Fibroblast of skin of right quadriceps (primary cell): ENCODE measurements at places on chromosomes 13 and 19.

DNA sequence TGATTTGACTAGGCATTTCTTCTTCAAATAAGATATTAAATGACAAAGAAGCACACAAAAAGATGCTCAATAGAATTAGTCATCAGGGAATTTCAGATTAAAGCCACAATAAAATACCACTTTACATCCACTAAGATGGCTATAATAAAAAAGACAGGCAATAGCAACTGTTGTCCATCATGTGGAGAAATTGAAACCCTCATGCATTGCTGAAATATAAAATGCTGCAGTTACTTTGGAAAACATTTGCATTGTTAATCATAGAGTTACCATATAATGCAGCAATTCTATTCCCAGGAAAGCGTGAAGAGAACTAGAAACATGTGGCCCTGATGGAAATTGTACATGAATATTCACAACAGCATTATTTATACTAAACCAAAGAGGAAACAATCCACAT lies 605.5 kb upstream of the SLITRK1 start:
- DNase-seq: no peak

DNA sequence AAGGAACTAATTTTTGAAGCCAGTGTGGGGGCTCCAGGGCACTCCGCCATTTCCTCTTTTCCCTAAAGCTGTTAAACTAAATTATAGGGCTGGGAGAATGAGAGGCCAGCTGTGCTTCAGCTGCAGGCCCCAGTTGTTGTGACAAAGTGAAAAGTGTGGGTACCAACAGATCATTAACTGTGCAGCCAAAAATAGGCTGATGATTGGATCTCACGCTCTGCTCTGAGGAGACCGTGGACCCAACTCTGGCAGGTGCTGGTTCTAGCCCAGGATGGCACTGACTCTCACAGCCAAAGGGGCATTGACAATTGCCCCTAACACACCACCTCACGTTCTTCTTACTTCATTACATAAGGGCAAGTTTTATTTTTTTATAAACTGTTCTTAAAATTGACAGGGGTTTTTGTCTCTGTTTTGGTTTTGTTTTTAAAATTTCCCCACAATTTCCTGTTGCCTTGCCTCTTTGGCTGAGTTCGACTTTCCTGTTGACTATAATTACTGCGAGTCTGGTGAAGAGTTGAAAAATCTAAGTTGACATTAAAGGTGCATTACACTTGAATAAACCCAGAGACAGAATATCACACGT lies 391.0 kb downstream of the FGF9 start:
- DNase-seq: no peak

DNA sequence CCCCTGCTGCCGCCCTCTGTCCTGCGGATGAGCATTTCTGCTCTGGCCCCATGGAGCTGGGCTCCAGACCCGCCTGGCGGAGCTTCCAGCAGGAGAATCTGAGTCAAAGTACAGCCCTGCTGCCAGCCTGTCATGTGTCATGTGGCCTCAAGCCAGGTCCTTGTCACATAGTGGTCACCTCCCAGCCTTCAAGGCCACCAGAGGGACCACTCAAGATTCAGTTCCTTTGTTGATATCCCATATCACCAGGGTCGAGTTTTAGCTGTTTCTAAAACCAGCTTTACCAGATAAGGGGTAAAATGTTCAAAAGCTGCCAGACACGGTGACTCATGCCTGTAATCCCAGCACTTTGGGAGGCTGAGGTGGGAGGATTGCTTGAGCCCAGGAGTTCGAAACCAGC lies 13.4 kb downstream of the THOP1 start:
- no peak for DNase-seq

DNA sequence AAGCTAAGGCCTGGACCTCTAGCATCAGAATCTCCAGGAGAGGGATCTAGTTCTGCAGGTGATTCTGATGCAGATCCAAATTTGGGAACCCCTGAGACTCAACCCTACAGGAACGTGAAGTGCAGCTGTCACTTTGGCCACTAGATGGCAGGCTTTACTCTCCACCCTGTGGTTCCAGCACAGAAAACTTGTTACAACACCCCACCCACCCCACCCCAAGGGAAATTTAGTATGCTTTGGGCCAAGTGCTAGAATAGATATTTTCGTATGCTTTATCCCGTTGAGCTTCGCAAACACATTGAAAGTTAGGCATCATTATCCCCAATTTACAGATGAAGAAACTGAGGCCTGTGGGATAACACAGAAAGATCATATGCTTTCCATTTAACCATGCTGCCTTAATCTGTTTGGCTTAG lies 232.0 kb downstream of the B3GLCT start:
- DNase-seq: peak; percentile 30

- no peak for DNase-seq
Measured at GRCh38 chr13:71018544-71018943, 848.5 kb downstream of the DACH1 start.

GRCh38 chr13:101612735-101613134 lies 160.3 kb downstream of the ITGBL1 start:
- DNase-seq: no peak

- no peak for DNase-seq
Measured at GRCh38 chr19:2252055-2252796, 3.1 kb downstream of the AMH start.

DNA sequence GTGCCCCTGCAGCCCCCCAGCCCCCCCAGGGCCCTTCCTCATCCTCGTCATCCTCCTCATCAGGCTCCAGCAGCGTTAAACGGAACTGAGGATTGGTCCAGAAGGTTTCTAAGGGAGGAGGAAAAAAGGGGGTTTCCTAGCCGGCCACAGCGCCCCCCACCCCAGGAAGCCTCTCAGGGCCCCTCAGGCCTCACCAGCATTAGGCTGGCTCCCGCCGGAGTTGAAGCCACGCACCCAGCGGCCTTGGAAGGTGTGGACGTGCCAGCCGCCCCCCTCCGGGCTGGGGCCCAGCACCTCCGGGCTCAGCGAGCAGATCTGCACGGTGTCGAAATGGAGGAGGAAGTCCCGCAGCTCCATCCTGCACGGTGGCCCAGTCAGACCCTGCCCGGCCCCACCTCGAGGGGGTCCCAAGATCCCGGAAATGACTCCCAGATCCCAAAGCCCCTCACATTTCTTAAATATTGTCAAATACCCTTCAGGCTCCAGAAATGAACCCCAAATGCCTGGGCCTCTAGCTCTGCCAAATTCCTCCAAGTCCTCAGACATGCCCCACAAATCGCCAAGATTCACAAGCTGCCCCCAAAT lies 6.9 kb downstream of the CAPN12 start:
- no peak for DNase-seq

- peak; percentile 40 for DNase-seq
Measured at GRCh38 chr19:44903602-44904425, 1.8 kb upstream of the APOE start.

- DNase-seq: no peak
Measured at GRCh38 chr19:8097681-8098567, 45.4 kb downstream of the CCL25 start.

GRCh38 chr13:90049989-90050671 lies 1297.4 kb upstream of the MIR17HG start:
- no peak for DNase-seq

DNA sequence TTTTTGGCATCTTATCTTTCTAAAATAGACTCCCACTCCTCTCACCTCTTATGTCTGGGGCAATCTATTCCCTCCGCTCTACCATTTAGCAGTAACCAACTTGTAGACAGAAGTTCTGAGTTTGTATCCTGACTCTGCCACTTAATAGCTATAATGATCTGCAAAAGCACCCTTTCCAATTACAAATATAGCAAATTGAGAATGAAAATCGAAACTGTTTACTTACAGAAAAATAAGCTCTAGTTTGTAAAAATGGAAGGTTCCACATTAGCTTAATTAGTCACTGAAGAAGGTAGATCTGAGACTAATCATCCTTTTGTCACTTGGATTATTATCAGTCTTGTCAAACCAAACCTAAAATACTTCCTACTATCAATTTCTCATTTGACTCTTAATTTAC lies 409.3 kb downstream of the DIAPH3 start:
- no peak for DNase-seq

- DNase-seq: no peak
Measured at GRCh38 chr13:91085127-91085526, 262.4 kb upstream of the MIR17HG start.

- DNase-seq: no peak
Measured at GRCh38 chr19:33862981-33863380, 66.3 kb downstream of the KCTD15 start.

DNA sequence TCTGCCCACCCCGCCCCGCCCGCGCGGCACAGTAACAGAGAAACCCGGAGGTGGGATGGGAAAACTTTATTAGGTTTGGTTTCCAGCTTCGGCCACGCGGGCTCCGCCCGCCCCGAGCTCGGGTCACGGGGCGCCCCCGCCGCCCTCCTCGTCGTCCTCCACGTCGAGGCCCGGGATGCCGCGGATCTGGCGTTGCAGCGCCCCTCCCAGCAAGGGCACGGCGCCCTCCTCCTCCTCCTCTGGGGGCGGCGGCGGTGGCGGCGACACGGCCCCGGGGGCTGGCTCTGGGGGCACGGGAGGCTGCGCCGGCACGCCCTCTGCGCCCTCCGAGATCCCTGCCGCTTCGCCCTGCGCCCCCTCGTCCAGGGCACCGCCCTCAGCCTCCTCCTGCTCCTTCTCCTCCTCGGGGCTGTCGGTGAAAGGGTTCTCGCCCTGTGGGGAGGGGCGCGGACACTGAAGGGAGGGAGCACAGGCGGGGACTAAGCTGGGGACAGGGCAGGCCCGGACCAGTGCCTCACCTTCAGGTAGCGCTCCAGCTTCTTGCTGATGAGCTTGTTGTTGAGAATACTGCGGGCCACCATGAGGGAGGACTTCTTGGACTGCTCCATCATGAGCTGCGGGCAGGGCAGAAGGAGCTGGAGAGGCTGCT lies 536 bp upstream of the AKAP8 start:
- DNase-seq: peak; percentile 33

DNA sequence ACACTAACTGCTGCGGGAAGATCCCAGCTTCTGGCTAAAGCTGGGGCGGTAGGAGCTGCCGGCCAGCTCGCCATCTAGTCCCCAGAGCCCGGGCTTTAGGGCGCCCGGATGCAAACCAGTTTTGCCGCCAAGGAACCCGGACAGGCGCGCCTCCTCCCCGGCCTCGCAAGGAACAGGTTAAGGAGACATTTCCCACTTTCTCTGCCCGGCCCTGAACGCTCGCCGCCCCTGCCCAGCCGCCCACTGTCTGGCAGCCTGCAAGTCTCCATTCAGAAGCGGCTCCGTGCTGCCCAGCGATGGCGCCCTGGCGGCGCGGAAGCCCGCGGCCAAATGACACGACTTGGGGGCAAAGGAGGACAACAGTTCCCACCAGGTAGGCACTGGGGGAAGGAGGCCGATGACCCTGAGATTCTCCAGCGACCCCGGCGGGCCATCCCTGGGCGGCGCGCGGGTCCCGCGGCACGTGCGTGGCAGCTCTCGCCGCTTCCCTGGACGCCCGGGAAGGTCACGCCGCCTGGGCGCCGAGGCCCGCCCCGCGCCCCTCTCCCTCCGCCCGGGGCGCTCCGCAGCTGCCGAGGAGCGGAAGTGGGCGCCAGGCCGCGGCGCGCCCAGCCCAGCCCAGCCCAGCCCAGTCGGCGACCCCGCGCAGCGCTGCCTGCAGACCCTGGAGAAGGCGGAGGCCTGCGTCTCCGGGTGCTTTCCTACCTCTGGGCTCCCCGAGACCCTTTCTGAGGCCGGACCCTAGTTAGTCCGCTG lies 42.2 kb upstream of the HNRNPA1L2 start:
- no peak for DNase-seq

- no peak for DNase-seq
Measured at GRCh38 chr19:5220866-5221265, 119.7 kb downstream of the PTPRS start.

- no peak for DNase-seq
Measured at GRCh38 chr19:16952046-16952445, 63.2 kb downstream of the F2RL3 start.

DNA sequence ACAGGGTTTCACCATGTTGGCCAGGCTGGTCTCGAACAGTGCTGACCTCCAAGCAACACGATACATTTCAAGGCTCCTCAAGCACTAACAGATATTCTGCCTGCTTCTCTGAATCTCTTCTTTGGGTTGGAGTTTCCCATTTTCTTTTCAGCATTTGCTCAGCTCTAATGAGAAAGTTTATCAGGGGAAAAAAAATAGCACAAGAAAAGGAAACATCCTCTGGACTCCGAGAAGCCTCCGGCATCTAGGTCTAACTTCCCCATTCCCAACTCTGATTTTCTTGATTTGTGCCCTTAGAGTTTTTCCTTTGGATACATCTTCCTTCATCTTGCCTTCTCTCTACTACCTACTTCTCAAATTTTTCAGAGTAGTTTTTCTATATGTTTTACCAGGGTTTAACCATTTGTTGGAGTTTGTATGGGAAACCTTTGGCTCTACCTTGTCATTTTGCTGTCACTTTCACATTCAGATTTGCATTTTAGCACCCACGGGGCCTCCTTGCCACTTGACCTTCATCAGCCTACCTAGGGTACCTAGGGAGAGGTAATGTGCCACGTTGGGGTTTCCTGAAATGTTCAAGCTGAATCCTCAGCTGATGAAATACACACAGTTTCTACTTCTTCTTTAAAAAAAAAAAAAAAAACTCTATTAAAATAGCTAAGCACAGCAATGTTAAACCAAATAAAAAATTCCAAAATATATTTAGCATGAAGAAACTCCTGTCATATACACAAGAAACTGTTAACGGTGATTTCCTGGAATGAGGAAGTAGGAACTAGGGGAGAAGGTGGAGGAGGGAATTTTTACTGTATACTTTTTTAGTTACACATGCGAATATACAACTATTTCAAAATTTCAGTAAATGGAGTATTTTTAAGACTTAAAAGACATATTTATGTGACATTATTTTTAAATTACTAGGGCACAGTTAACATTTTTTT lies 5.1 kb upstream of the USP12 start:
- no peak for DNase-seq
